ENCODE measurements at places on chromosomes 6 and 20.

DNA sequence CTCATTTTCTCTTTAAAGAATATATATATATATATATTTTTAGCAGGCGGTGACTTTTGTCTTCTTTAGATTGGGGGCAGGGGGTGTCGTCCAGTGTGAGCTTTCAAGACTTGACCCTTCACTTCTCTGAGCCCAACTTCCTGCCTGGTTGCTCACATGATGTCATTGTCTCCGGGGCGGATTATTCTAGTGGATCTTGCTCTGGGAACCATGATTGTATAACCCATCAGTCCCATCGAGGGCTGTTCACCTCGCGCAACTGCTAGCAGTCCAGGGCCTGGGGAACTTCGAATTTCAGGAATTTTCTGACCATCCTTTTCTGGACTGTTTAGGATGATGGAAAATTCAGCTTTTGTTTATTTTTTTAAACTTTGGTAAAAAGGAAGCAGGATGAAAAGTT is 1.0 kb downstream of the IGF2R start:
- H3K27ac ChIP-seq: peak overlapping the region; percentile 44
- H3K4me1 ChIP-seq: peaks cover 12% of the 10 kb centered on the region
- DNase-seq: peak; percentile 84
- H3K36me3 ChIP-seq: 0 out of 2 replicates have a peak, but pooled peaks cover 1% of the 10 kb centered on the region

- DNase-seq: peak; percentile 64
- H3K4me1 ChIP-seq: peaks cover 1% of the 10 kb centered on the region
- H3K36me3 ChIP-seq: no peaks in the 10 kb centered on the region
- no peak overlapping the region for H3K4me3 ChIP-seq
- no peaks in the 10 kb centered on the region for H3K27me3 ChIP-seq
- no peak overlapping the region for H3K27ac ChIP-seq
Measured at GRCh38 chr20:37714978-37715672, 21.3 kb downstream of the CTNNBL1 start.

- H3K36me3 ChIP-seq: peaks cover 5% of the 10 kb centered on the region
- H3K27me3 ChIP-seq: no peaks in the 10 kb centered on the region
- no peak overlapping the region for H3K27ac ChIP-seq
- no peaks in the 10 kb centered on the region for H3K4me1 ChIP-seq
- no peak overlapping the region for H3K4me3 ChIP-seq
Measured at GRCh38 chr20:4192378-4193068, 177.2 kb upstream of the RNF24 start.

DNA sequence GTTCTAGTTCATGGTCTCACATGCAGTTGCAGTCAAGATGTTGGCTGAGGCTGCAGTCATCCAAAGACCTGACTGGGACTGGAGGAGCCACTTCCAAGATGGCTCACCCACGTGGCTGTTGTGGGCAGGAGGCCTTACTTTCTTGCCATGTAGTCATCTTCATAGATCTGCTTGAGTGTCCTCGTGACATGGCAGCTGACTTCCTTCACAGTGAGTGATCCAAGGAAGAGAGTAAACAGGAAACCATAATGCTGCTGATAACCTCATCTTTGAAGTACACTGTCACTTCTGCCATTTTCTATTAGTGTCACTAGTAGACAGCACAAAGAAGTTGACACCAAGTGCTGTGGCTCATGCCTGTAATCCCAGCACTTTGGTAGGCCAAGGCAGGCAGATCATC is 40.1 kb upstream of the AKIRIN2 start:
- H3K36me3 ChIP-seq: no peaks in the 10 kb centered on the region
- H3K4me3 ChIP-seq: no peak overlapping the region
- DNase-seq: no peak
- no peaks in the 10 kb centered on the region for H3K4me1 ChIP-seq
- H3K27ac ChIP-seq: no peak overlapping the region

- DNase-seq: no peak
- H3K4me1 ChIP-seq: no peaks in the 10 kb centered on the region
- H3K4me3 ChIP-seq: no peak overlapping the region
Measured at GRCh38 chr6:150380256-150380655, 11.4 kb downstream of the IYD start.

GRCh38 chr6:139882234-139882633 is 507.8 kb upstream of the CITED2 start:
- DNase-seq: peak; percentile 78
- H3K27ac ChIP-seq: peak overlapping the region; percentile 70
- no peaks in the 10 kb centered on the region for H3K36me3 ChIP-seq

DNA sequence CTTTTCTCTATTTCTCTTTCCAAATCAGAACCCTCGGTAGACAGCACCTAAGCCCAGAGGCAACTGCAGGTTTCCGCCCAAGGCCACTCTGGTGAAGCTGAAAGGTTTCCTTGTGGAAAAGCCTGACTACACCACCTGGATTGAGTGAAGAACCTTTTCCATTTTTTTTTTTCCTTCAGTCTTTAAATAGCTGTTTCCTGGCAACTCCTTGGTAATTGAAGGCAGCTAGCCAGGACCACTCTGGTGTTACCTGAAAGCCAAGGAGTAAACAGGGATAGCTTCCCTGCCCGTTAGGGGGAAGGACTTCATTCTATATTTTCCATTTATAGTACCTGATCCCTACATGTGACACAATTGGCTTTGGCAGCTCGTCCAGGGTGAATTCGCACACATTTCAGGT is 1238.4 kb downstream of the GRIK2 start:
- no peaks in the 10 kb centered on the region for H3K36me3 ChIP-seq
- H3K4me3 ChIP-seq: no peak overlapping the region
- DNase-seq: no peak
- H3K4me1 ChIP-seq: no peaks in the 10 kb centered on the region

GRCh38 chr6:137699031-137699683 is 167.9 kb upstream of the TNFAIP3 start:
- DNase-seq: peak; percentile 46
- no peak overlapping the region for H3K4me3 ChIP-seq
- H3K27ac ChIP-seq: no peak overlapping the region
- H3K27me3 ChIP-seq: no peaks in the 10 kb centered on the region
- peaks cover 7% of the 10 kb centered on the region for H3K4me1 ChIP-seq
- H3K36me3 ChIP-seq: no peaks in the 10 kb centered on the region

DNA sequence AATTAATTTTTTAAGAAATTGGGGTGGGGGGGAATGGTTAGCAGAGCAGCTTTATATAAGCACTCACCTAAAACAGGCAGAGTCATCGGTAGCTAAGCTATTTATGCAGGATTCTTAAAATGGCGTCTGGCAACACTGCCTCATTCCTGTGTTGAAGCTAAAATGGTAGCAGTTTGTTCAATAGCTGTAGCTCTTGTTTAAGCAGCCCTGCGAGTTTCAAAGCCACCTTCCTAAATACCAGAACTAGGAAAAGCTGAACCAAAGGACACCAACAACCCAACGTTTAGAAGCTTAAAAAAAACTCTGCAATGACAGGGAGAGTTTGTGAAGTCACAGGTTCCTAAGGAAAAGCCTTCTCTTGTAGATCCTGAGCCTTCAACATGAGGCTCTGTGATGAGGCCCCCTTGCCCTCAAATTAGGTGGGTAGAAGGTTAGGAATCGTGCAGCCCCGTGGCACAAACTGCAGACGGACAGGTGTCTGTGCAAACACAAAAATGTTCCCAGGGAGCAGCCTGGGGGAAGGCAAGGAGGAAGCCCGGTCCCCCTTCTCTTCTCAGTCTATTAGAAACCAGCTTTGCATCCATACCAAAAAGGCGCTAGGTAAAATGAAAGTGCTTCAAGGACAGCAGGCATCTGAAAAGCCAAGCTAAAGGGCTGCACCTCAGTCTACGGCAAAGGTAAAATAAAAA is 4.7 kb downstream of the ZMYND8 start:
- no peak for DNase-seq
- H3K4me3 ChIP-seq: no peak overlapping the region
- peaks cover 61% of the 10 kb centered on the region for H3K4me1 ChIP-seq

- peak; percentile 36 for DNase-seq
- H3K4me1 ChIP-seq: peaks cover 7% of the 10 kb centered on the region
- no peak overlapping the region for H3K4me3 ChIP-seq
- H3K27me3 ChIP-seq: no peaks in the 10 kb centered on the region
Measured at GRCh38 chr6:130958468-130958867, 104.6 kb downstream of the EPB41L2 start.

GRCh38 chr6:64034910-64035655 is 399.5 kb downstream of the PHF3 start:
- H3K4me3 ChIP-seq: no peak overlapping the region
- H3K27me3 ChIP-seq: no peaks in the 10 kb centered on the region
- H3K27ac ChIP-seq: no peak overlapping the region
- H3K4me1 ChIP-seq: peaks cover 1% of the 10 kb centered on the region
- DNase-seq: peak; percentile 62

DNA sequence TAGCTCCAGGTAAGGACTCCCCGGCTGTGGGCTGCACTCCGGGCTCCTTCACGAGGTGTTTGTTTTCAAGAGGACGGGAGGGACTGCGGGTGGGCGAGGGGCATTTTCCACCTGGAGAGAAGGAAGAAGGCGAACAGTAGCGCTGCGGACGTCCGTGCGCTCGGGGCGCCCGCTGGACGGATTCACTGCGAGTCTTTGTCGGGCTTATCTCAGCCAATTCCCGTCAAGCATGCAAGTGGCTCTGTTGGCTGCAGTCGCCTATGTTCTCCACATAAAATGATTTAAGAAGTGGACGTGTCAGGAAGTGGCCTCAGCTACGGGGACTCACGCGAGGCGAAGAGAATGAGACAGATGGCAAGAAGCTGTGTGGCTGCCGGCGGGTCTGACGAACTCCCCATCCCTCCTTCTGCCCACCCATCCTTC is 332 bp downstream of the GRIK2 start:
- DNase-seq: peak; percentile 47
- H3K4me3 ChIP-seq: peak overlapping the region; percentile 49
- peaks cover 1% of the 10 kb centered on the region for H3K27me3 ChIP-seq
- H3K27ac ChIP-seq: peak overlapping the region; percentile 0
- no peaks in the 10 kb centered on the region for H3K36me3 ChIP-seq
- H3K4me1 ChIP-seq: peaks cover 1% of the 10 kb centered on the region

- H3K27ac ChIP-seq: no peak overlapping the region
- H3K4me1 ChIP-seq: no peaks in the 10 kb centered on the region
- no peak overlapping the region for H3K4me3 ChIP-seq
- H3K27me3 ChIP-seq: no peaks in the 10 kb centered on the region
Measured at GRCh38 chr6:4488389-4488788, 287.8 kb upstream of the CDYL start.

DNA sequence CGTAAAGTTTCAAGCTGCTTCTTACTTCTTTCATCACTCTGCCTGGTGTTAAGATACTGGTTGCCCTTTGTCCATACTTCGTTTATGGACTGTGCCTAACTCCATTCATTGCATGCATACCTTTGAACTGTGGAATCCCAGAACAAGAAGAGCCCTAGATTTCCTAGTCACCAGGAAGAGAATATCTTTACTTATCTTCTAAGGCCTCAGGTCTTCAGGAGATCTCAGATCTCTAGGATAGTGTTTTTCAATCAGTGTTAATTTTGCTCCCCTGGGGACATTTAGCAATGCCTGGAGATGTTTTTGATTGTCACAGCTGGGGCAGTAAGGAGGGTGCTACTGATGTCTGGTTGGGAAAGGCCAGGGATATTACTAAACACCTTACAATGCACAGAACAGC is 35.5 kb upstream of the GJA1 start:
- no peak overlapping the region for H3K27ac ChIP-seq
- no peak overlapping the region for H3K4me3 ChIP-seq
- no peaks in the 10 kb centered on the region for H3K36me3 ChIP-seq

DNA sequence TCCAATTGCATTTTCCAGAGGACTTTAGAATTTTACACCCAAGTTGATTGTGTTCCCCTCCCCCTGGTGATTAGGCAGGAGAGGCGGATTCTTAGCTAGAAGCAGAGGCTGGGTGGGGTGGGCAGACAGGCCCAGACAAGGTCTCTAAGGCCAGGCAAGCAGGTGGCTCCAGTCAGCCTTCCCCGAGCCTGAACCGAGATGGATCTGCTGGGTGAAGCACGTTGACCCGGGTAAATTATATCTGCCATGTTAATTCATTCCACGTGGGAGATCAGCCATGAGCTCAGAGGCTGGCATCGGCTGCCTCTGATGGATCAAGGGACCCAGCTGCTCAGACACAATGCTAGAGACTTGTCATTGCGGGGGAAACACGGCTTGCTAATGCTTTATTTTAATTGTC is 159.5 kb upstream of the MAFB start:
- no peak for DNase-seq
- H3K36me3 ChIP-seq: no peaks in the 10 kb centered on the region
- no peak overlapping the region for H3K4me3 ChIP-seq
